ENCODE measurements at places on chromosomes 7 and 10.

DNA sequence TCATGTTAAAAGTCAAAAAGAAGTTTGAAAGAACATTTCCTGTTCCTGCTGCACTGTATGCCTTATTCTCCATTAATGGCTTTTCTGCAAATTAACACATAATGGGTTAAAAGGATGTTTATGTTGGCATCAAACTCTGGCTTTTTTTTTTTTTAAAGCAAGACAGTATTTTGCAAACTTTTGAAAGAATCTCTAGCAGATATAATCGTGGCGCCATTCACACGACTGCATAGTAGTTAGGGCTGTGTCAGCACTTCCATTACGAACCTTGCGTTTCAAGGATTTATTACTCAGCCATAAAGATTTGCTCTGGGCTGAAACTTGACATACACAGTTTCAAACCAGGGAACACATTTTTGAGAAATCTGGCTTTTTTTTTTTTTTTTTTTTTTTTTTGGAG, 207.8 kb downstream of the DYNC1I1 start:
- DNase-seq = no peak

DNA sequence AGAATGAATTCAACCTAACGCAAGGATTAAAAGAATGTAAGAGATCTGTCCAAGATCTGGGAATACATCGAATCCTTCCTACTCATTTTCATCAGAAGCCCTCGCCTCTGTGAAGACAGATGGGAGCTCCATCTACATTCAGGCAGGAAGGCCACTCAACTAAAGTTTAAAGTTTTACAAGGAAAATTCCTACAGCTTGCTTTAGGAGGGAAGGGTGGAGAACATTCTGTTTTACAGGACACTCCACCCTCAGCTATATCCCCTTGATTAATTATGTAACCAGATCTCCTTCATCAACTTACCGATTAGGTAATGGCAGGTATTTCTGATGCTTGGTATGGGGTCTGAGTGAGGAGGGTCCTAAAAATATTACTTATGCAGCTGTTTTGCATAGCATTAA, 5.6 kb upstream of the AHR start:
- no peak for DNase-seq

GRCh38 chr7:11054033-11054432, 80.4 kb downstream of the PHF14 start:
- no peak for DNase-seq

DNA sequence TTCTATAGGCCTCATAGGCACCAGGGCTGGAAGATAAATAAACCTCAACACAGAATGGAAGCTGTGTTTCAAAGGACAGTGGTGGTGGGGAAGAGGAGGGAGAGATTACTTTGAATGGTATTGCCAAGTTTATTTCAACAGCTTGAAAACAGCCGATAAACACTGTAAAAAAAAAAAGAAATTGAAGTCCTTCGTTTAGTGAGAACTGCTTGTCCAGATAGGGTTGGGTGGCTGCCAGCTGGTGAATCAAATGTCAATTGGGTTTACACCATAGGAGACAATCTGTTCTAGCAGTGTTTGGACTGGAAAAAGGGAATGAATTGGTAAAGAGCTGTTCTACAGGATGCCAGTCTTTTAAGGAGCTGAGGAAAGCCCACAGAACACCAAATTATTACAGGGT, 254.8 kb downstream of the PHF14 start:
- peak; percentile 31 for DNase-seq

- DNase-seq = peak; percentile 60
Measured at GRCh38 chr10:89414879-89415821, 782 bp downstream of the IFIT5 start.

- DNase-seq = peak; percentile 60
Measured at GRCh38 chr7:151436446-151437158, 3.3 kb downstream of the CRYGN start.

DNA sequence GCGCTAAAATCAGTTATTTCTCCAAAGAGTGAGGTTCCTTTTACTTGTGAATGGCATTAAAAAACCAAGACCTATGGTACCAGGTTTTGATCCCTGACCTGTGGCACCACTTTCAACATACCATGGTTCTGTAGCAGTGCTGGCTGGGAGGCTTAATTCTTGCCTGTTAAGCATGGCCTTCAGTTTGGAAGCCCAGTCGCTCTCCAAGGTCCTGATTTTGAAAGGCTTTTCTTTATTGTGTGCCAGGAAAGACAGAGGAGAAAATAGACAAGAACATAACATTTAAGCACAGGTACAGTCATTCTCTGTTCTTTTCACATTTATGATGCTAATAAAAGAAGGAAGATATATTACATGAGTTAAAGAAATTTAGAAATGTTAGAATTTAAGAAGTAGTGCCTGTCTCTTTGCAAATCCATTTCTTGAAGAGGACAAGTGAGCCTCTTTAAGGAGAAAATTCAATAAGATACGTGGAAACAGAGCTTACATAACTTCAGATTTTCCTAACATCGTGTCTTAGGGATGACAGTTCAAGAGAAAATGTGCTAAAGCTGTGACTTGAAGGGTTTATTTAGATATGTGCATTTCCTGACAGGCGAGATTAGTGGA, 357.6 kb downstream of the DPP6 start:
- no peak for DNase-seq

GRCh38 chr10:91103384-91104192, 116.9 kb upstream of the PCGF5 start:
- DNase-seq = no peak

DNA sequence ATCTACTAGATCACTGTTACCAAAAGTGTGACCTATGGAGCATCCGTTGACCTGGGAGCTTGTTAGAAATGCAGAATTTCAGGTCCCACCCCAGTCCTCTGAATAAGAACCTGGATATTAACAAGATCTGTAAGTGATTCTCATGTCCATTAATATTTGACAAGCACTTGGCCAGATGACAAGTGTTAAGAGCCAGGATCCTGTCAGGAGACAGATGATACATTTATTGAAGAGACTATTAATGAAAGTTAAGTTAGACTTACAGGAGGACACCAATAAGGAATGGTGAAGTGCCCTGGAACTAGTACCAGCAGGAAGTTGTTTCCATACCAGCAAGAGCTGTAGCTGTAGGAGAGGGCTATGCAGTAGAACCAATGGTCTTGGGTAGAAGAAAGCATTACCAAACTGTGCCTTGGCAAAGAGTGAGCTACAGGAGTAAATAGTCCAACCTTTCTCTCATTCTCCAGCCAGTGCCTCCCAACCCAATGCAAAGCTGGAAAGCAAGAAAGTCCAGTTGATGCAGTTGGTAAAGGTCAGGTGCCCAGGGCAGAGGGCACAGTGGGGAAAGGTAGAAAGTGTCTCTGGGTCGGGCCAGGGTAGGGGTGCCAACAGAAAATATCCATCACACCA, 35.3 kb upstream of the ADD3 start:
- DNase-seq = no peak

- no peak for DNase-seq
Measured at GRCh38 chr7:16773884-16774283, 20.3 kb downstream of the TSPAN13 start.

DNA sequence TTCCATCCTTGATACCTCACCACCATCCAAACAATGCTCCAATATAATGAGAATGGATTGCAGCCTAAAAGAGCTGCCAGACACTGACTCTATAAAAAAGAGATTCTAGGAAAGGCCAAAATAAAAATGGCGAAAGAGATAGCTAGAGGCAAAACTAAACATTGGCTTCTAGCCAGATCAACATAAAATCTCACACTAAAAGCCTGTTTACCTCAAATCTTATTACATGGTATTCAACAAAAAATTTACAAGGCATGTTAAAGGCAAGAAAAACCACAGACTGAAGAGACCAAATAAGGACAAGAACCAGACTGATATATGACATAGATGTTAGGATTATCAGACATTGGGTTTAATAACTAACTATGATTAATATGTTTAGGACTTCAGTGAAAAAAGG, 1127.0 kb downstream of the DNAJB9 start:
- no peak for DNase-seq

- no peak for DNase-seq
Measured at GRCh38 chr7:79337717-79338116, 115.8 kb downstream of the MAGI2 start.

DNA sequence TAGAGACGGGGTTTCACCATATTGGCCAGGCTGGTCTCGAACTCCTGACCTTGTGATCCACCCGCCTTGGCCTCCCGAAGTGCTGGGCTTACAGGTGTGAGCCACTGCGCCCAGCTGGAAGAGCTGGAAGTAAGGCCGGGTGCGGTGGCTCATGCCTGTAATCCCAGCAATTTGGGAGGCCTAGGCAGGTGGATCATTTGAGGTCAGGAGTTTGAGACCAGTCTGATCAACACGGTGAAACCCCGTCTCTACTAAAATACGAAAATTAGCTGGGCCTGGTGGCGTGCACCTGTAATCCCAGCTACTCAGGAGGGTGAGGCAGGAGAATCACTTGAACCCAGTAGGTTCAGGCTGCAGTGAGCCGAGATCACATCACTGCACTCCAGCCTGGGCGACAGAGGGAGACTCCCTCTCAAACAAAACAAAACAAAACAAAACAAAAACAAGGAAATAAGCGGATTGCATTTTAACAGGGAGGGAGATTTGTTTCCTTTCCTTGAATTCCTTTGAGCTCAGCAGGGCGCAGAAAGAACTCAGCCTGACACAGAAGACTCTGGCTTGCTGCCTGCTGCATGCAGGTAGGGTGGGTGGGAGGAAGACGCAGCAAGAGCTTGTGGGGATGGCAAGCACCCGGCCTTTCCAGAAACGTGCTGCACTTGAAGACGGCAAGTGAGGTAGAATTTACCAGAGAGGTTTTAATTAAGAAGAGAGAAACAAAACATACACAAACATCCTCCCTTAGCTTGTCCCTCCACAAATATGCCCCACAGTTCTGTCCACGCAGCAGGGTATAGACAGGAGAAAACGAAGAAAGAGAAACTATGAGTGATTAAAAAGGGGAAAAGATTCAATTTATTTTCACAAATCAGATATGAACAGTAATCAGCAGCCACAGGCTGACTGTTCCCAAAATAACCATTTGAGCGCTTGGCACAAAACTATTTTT, 148.0 kb downstream of the RNF216 start:
- DNase-seq = no peak

DNA sequence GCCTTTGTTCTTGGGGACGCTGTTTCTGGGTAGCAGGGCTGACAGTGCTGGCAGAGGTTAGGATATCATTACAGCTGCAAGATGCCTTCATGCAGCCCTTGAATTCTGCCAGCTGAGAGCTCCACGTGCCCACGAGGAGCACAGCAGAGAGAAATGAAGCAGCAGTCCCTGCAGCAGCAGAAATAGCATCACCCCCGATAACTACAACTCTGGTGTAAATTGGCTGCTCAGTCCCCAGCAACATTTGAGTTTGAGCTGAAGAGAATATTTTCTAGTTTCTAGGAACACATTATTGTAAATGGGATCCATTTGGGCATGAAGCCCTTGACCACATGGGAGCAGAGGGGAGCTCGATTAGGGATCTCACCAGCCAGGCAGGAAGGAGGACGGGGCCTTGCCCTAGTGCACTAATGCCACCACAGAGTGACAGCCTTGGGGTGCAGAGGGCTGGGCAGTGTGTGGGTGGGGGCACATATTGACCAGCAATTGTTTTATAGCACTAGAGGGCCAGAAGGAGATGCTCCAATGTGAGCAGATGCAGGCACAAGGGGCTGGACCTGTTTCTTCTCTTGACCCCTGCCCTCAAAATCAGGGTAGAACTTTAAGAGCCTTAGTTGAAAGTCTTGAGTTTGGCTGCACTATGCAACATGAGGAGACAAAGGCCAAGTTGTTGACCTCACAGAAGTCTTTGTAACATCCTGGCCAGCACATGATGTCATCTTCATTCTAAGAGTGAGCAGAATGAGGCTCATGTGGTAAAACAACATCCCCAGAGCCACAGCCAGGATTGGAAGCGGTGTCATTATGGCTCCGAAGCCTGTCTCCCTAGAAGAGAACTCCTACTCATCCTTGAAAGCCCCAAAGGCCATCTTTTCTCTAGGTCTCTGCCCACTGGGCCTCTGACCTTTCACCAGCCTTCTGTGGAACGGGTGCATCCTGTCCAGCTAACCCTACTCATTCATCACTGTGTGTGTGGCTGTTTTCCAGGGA, 52.6 kb downstream of the ADCY1 start:
- DNase-seq = no peak

DNA sequence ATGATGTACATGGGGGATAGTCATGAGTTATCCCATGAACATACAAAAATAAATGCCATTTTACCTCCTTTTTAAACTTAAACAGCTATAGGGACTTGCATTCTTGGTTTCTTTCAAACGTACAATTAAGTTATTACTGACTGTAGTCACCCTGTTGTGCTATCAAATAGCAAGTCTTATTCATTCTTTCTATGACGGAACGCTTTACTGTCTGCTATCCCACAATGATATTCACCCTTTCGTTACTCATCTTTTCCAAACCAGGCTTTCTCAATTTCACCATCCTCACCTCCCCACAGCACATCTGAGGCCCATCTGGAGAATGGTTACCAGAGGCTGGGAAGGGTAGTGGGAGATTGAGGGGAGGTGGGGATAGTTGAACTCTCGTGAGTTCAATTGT, 218.8 kb downstream of the PHF14 start:
- peak; percentile 31 for DNase-seq

DNA sequence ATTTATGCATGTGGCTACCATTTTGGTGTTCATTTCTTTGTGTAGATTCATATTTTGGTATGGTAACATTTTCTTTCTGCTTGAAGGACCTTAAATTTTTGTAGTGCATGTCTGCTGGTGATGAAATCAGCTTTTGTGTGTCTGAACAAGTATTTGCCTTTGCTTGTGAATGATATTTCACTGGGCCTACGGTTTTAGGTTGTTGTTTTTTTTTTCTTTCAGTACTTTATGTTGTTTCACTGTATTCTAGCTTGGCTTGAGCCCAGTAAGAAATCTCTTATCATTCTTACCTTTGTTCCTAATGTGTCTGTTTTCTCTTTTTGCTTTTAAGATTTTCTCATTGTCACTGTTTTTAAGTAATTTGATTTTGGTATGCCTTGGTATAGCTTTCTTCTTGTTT, 31.9 kb downstream of the SAMD8 start:
- peak; percentile 32 for DNase-seq

- no peak for DNase-seq
Measured at GRCh38 chr10:33860552-33860951, 526.1 kb upstream of the NRP1 start.

DNA sequence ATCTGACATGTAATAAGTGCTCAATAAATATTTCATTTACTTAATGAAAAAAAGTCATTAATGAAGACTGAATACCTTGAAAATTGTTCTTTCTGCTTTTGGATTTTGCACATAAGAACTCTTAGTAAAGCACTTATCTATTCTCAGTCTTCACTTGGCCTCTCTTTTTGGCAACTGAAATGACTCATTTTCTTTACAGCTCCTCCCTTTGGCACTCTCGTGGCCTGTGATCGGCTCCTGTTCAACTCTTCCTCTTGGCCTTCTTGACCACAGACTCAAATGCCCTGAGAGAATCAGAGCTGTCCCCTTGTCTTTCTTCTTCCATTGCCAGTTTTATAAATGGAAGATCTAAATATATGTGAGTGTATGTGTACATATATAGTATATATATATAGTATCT, 54.2 kb downstream of the FOXP2 start:
- no peak for DNase-seq

- DNase-seq = no peak
Measured at GRCh38 chr10:102935939-102936605, 18.0 kb downstream of the CNNM2 start.
